Activated T-helper 17 cell treated with anti-CD3 and anti-CD28 coated beads, Interleukin-2, amount 50 U/mL, for 72 hours (primary cell): ENCODE measurements at places on chromosomes 2 and 18. TPM values are rescaled to one million over a fixed set of nuclear protein-coding genes. Genes with fewer than 3 reads are reported as not detected.

Gene ZNF892
- total RNA-seq = 2.9 TPM

Gene METAP1D
- 4.1 TPM for total RNA-seq

Gene RFTN2
- total RNA-seq = 0.17 TPM

Gene AOX1
- 0.95 TPM for total RNA-seq

Gene DSG1
- total RNA-seq = not detected

Gene WDR33
- 80.3 TPM for total RNA-seq

Gene SPP2
- not detected for total RNA-seq

Gene INHBB
- total RNA-seq = not detected

Gene HOXD11
- not detected for total RNA-seq

Gene L3MBTL4
- total RNA-seq = 0.19 TPM

Gene INHA
- not detected for total RNA-seq

Gene STK39
- total RNA-seq = 21.5 TPM

Gene HOXD10
- not detected for total RNA-seq

Gene CXCR1
- total RNA-seq = not detected

Gene NT5C1B
- not detected for total RNA-seq

Gene CERKL
- total RNA-seq = not detected

Gene GRP
- total RNA-seq = not detected

Gene MAB21L4
- not detected for total RNA-seq

Gene FAM161A
- 8.7 TPM for total RNA-seq

Gene LIMS3
- 2.8 TPM for total RNA-seq

Gene LAMA3
- total RNA-seq = 0.11 TPM

Gene GAD1
- total RNA-seq = 0.73 TPM

Gene CDH2
- 0.04 TPM for total RNA-seq

Gene CTAGE1
- not detected for total RNA-seq

Gene CD302
- total RNA-seq = 0.29 TPM

Gene RAB17
- 2.5 TPM for total RNA-seq

Gene IGFBP2
- total RNA-seq = 0.32 TPM

Gene TBR1
- total RNA-seq = 0.06 TPM

Gene CD8B2
- not detected for total RNA-seq

Gene KIF5C
- total RNA-seq = 43.8 TPM
